ENCODE measurements at places on chromosomes 1 and 21. TPM values are rescaled to one million over a fixed set of nuclear protein-coding genes. Genes with fewer than 3 reads are reported as not detected.

Gene C1orf185
- polyA plus RNA-seq, result not detected

Gene KIF14
- 0.85 TPM for polyA plus RNA-seq

Gene KRTAP21-2
- polyA plus RNA-seq, result not detected

Gene TESK2
- 4.0 TPM for polyA plus RNA-seq

Gene ADGRB2
- polyA plus RNA-seq, result 0.34 TPM

Gene STRIP1
- polyA plus RNA-seq, result 12.3 TPM

Gene MASP2
- polyA plus RNA-seq, result 0.02 TPM

Gene APOBEC4
- polyA plus RNA-seq, result not detected

Gene SLC45A1
- 0.61 TPM for polyA plus RNA-seq

Gene CSF3R
- 1.9 TPM for polyA plus RNA-seq

Gene PRKAA2
- 0.98 TPM for polyA plus RNA-seq

Gene GNG4
- 10.9 TPM for polyA plus RNA-seq

Gene KRTAP10-1
- polyA plus RNA-seq, result not detected

Gene NUP210L
- not detected for polyA plus RNA-seq

Gene WNT4
- polyA plus RNA-seq, result 15.6 TPM

Gene SMYD3
- 5.0 TPM for polyA plus RNA-seq

Gene OR2T11
- not detected for polyA plus RNA-seq

Gene BRWD1
- polyA plus RNA-seq, result 8.3 TPM

Gene CFHR5
- polyA plus RNA-seq, result not detected

Gene CLDN17
- polyA plus RNA-seq, result 6.5 TPM

Gene MIXL1
- polyA plus RNA-seq, result not detected

Gene PLPPR5
- polyA plus RNA-seq, result not detected

Gene PTPN22
- polyA plus RNA-seq, result 1.5 TPM

Gene TOR3A
- polyA plus RNA-seq, result 7.7 TPM

Gene LCE1C
- polyA plus RNA-seq, result not detected

Gene S100A14
- 3,167 TPM for polyA plus RNA-seq
